ENCODE measurements at places on chromosomes 4 and X.
A peak's percentile ranks its signal among the peaks of the same experiment; 100 is the strongest.

DNA sequence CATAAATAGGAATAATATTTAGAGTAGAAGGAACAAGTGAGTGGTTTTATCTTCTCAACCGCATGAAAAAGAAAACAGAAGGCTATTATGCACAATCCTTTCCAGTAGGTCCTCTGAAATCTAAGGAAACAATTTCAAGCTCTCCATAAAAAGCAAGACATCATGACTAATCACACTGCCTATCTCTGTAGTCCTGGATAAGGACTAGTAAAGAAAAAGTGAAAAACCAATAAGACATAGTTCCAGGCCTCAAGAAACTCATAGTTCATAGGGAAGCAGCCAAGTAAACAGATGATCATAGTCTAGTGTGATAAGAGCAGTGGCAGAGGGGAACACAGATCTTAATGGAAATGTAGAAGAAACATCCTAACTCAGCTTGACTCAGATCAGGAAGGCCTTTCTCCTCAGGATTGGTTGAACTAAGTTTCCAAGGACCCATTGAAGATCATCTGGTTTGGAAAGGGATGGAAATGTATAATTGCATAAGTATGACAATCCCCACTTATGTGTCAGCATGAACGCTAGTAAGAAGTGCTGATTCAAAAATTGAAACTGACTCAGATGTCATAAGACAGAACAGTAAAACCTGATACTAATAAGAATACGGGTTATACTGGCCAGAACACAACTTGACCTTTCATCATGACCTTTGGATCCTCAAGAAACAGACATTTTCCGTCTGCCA is 155.3 kb downstream of the GRIA3 start:
- peak; percentile 67 for DNase-seq

DNA sequence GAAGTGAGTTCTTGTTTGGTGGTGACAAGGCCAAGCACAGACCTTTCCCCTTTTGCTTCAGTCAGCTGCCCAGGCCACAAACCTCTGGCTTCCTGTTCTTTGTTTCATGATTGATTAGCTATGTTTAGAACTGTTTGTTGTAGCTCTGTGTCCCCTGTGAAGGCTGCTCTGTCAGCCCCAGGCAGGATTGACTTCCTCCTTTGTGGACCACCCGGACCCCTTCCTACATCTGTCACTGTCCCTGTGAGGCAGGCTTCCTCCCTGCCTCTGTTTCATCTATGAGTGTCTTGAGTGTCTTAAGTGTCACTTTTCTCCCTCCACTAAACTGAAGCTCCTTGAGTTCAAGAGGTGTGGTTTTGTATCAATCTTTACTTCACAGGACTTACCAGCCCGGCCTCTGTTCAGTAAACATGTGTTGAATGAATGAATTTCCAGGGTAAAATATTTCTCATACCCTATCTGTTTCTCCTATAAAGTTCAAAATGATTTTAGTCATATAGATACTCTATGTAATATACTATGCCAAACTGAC is 83.5 kb downstream of the ZNF674 start:
- no peak for DNase-seq

DNA sequence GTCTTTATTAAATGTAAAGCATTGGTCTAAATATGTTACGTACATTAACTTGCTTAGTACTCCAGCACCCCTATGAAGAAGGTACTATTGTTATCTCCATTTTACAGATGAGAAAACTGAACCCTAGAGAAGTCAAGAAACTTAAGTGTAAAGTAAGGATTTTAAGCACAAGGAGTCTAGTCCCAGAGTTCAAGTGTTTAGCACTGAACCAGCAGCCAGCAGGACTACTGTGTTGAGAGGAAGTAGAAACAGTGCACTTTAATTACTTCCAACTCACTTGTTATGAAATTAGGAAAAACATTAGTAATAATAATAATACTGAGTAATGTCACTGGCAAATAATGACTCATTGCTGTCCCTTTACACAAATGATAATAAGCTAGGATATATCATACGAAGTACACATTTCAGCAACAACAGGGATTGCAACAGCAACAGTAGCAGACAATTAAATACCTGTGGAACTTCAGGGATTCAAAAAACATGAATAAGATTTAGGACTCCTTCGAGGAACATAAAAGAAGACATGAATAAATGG is 548.1 kb upstream of the HS3ST1 start:
- DNase-seq = peak; percentile 29

GRCh38 chr4:63814171-63814964 is 594.9 kb downstream of the TECRL start:
- DNase-seq = no peak

GRCh38 chr4:151652841-151653547 is 107.8 kb downstream of the GATB start:
- DNase-seq = no peak

- DNase-seq = no peak
These were observed 213.8 kb downstream of the ANK2 start for GRCh38 chr4:113263274-113263673.

DNA sequence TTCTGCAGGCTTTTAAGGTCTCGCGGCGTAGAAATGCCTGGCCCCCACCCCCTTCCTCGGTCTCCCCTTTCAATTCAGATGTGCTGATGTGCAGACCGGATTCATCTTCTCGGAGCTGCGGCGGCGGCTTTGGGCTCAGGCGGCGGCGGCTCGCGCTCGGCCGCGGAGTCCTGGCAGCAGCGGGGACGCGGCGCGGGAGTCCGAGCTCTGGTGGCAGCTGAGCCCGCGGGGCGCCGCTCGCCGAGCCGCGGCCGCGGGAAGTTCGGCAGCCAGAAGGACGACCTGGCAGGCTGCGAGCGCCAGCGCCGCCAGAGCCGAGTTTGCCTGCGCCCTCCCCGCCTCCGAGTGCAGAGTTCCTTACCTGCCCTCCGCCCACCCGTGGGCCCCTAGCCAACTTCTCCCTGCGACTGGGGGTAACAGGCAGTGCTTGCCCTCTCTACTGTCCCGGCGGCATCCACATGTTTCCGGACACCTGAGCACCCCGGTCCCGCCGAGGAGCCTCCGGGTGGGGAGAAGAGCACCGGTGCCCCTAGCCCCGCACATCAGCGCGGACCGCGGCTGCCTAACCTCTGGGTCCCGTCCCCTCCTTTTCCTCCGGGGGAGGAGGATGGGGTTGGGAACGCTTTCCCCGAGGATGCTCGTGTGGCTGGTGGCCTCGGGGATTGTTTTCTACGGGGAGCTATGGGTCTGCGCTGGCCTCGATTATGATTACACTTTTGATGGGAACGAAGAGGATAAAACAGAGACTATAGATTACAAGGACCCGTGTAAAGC is 448 bp downstream of the TLL1 start:
- peak; percentile 4 for DNase-seq

DNA sequence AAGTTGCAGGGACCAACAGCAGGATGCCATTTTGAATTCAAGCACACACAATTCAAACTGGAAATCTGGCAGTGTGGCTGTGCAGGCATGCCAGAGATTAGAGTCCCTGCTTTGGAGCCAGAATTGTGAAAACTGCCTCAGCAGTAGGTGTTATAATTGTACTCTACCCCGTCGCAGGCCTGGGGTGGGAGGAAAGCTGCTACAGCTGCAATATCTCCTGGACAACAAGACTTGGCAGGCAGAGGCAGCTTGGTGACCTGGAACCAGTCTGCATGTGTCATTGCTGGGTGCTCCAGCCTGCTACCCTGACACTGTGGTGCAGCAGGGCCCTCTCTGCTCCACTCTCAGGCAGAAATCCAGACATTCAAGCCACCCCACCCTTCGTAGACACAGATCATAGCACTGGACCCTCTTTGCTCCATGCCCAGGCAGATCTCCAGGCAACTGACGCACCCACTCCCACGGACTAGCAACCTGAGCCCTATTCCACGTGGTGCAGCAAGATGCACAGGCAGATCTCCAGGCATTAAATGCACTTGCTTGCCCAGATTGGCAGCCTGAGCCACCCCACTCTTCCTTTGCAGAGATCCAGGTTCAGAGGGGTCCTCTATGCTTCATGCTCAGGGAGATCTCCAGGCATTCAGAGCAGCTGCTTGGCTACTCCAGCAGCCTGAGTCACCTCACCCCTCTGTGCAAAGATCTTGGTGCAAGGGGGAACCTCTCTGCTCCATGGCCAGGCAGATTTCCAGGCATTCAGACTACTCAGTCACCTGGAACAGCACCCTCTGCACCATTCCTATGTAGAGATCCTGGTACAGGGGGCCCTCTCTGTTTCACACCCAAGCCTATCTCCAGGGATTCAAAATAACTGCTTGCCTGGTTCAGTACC is 140.5 kb downstream of the LRBA start:
- DNase-seq = no peak

DNA sequence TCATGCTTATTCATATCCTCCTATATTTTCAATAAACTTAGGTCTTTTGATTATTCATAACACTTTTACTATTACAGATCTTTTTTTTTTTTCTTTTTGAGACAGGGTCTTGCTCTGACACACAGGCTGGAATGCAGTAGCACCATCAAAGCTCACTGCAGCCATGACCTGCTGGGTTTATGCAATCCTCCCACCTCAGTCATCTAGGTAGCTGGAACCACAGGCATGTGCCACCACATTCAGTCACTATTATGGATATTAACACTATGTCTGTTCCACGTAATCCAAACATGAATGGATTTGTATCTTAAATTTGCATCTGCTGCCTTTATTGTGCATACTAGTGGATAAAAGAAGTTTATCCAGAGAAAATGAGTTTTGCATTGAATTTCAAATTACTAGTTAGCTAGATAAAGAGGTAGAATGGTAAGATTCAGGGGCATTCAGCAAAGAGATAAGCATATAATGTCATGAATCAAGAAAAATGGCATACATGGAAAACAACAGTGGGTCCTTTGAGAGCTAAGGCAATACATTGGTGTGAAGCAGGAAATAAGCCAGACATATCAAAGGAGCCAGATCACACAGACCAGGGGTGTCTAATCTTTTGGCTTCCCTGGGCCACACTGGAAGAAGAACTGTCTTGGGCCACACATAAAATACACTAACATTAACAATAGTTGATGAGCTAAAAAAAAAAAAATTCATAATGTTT is 13.9 kb downstream of the ANAPC10 start:
- peak; percentile 66 for DNase-seq

- DNase-seq = no peak
These were observed 759.5 kb downstream of the GRXCR1 start for GRCh38 chr4:43651991-43652390.

DNA sequence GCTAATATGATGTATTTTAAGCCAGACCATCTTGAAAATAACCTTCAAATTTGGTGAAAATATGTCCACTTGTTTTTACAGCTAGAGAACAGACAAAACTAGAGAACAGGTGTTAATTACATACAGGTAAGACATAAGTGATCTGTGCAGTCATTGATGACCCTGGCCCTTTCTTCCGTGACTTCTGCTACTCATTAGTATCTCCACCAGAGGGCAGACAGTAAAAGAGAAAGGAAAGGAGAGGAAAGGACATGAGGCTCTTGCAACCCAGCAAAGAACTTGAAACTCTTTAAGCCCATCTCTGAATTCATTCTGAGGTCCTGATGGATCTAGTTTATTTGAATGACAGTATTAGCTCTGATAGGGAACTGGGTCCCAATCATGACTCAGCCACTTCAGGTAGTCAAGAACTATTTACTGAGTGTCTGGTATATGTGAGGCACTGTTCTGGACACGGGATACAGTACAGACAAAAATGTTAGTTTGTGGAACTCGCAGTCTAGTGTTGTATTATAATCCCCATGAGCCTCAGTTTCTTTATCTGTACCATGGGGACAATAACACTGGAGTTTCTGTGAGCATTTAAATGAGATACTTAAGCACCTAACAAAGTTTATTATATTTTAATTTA is 121.0 kb upstream of the TEX13D start:
- DNase-seq = peak; percentile 46

- peak; percentile 75 for DNase-seq
These were observed 69.8 kb downstream of the PTTG2 start for GRCh38 chr4:38030023-38030422.

DNA sequence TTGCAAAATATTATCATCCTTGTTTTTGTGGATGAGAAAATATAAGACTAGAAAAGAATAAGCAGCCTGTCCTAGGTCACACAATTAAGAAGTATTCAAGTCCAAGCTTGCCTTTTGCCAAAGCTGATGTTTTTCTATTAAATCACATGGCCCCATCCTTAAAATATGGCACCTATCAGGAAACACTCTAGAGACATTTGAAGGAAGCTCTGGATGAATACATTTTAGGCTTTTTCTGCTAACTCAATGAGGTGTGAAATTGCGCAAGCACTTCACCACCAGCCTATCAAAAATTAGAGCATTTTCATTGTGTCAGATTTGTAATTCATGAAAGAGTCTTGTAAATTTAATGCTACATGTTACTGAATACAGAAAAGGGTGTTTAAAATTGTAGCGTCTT is 251.1 kb upstream of the MAD2L1 start:
- peak; percentile 1 for DNase-seq

- DNase-seq = no peak
These were observed 60.5 kb downstream of the NELFA start for GRCh38 chr4:1948232-1948631.

DNA sequence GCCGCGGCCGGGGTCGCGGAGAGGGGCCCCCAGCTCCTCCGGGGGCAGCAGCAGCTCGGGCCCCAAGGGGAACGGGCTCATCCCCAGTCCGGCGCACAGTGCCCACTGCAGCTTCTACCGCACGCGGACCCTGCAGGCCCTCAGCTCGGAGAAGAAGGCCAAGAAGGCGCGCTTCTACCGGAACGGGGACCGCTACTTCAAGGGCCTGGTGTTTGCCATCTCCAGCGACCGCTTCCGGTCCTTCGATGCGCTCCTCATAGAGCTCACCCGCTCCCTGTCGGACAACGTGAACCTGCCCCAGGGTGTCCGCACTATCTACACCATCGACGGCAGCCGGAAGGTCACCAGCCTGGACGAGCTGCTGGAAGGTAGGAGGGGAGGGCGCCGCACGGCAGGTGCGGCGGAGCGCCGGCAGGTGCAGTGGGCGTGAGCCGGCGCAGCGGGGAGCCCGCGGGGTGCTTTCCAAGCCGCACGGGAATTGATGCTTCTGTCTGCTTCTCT is 886 bp downstream of the DCLK2 start:
- no peak for DNase-seq

- no peak for DNase-seq
These were observed 183.4 kb downstream of the SPRY1 start for GRCh38 chr4:123579961-123580360.

DNA sequence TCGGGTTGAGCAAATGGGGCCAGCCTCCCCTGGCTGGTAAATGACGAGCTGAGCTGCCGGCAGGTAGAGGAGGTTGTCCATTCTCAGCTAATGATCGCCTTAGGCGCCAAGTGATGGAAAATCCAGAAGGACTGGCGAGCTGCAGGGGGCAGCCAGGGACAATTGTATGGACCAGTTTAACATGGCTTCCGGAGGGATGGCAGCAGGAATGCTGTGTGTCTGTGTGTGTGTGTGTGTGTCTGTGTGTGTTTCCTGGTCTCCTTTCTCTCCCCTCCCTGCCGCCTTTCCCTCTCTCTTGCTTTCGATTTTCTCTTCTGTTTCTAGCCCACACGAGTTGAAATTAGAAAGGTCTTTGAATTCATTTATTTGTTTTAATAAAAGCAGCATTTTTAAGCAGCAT is 45.2 kb upstream of the BCOR start:
- no peak for DNase-seq

DNA sequence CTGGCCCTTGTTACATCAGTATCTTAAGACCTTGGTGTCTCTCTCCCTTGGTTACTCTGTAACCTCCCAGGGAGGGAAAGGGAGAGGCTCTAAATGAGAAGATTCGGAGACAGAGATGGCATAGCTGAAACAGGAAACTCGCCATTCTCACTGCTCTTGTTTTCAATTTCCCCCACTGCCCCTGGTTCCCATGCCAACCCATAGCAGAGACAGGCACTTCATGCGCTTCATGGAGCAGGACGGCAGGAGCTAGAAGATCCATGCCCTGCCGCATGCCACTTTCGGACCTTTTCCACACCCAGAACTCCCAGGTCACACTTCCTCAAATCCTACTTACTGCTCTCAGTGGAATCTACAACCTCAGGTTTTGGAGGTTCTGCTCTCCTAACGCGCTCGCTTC is 3.1 kb downstream of the ZMYM3 start:
- no peak for DNase-seq

GRCh38 chr4:154958621-154959358 is 177.7 kb downstream of the RBM46 start:
- DNase-seq = peak; percentile 60

All from bronchial epithelial cell (primary cell).